ENCODE measurements at places on chromosomes 13 and 19. TPM values are rescaled to one million over a fixed set of nuclear protein-coding genes. Genes with fewer than 3 reads are reported as not detected.

- no peak for DNase-seq
Observed at GRCh38 chr19:33574824-33575223, 46.9 kb upstream of the CHST8 start.

GRCh38 chr13:73171271-73171682 lies 112.5 kb downstream of the KLF5 start:
- peak; percentile 86 for DNase-seq

GRCh38 chr13:97250560-97250959 lies 28.4 kb downstream of the MBNL2 start:
- no peak for DNase-seq

DNA sequence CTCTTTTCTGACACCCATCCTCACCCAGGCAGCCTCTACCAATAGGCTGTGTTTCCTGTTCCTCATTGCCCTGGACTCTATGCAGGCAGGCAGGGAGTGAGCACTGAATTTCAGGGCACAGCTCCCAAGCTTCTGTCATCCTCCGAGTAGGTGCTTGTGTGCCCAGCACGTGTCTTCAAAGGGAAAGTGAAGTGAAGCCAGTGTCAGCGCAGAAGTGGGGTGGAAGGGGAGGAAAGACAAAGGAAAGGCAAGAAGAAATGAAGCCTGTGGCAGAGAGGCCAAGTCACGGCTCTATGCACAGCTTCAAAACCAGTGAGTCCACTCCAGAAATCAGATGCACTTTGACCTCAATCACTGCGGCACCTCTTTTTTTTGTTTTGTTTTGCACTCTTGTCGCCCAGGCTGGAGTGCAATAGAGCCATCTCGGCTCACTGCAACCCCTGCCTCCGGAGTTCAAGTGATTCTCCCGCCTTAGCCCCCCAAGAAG lies 16.9 kb downstream of the CEBPA start:
- no peak for DNase-seq

DNA sequence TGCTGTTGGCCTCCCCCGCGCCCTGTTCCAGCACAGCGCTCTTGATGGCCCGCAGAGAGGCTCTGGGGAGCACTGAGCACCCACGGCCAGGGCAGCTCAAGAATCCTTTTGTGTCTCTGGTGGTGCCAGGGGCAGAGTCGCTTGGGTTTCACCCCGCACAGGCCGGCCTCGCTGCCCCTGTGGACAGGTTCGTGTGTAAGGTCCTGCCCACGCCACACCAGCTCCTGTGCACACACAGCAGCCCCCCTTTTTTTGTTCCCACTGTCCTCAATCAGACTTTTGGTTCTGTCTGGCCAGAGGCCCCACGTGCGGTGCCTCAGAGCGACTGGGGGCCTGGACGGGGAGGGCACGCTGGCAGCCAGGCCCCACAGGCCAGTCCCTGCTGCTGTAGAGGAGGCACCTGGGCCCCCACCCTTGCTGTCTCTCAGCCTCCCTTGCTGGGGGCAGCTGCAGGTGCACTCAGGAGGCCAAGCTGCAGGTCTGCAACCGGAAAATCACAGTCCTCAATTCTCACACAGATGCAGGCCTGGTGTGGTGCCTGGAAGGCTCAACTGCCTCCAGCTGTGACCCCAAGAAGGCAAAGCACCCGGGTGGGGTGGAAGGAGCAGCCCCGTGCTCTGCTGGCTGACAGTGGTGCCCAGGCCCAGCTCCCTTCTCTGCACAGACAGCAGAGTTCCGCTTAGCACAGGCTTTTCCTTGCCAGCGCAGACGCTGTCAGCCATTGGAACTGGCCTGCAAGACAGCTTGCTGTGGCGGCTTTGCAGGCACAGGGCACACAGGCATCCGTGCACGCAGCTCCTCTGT lies 12.6 kb upstream of the F7 start:
- no peak for DNase-seq

DNA sequence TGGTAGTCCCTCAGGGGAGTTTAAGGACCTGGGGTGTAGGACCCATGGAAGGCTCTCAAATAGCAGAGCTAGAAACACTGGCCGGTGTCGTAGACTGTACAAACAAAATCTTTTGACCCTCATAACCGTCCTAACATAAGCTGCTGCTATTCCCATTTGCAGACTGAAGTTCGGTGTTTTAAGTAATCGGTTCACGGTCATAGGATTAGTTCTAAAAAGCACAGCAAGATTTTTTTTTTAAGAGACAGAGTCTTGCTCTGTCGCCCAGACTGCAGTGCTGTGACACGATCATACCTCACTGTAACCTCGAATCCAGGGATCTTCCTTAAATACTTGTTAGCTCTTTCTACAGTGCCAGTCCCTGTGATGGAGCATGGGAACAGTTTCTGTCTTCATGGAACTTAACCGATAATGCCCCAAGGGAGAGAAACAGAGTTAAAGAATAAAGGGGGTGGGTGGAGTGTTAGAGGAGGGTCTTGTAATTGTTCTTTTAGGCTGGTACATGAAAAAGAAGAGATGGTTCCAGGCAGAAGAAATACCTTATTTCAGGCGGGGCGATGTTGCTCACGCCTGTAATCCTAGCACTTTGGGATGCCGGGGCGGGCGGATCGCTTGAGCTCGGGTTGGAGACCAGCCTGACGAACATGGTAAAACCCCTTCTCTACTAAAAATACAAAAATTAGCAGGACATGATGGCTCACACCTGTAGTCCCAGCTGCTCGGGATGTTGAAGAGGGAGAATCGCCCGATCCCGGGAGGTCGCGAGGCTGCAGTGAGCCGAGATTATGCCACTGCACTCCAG lies 475 bp upstream of the ZC3H4 start:
- DNase-seq: no peak

DNA sequence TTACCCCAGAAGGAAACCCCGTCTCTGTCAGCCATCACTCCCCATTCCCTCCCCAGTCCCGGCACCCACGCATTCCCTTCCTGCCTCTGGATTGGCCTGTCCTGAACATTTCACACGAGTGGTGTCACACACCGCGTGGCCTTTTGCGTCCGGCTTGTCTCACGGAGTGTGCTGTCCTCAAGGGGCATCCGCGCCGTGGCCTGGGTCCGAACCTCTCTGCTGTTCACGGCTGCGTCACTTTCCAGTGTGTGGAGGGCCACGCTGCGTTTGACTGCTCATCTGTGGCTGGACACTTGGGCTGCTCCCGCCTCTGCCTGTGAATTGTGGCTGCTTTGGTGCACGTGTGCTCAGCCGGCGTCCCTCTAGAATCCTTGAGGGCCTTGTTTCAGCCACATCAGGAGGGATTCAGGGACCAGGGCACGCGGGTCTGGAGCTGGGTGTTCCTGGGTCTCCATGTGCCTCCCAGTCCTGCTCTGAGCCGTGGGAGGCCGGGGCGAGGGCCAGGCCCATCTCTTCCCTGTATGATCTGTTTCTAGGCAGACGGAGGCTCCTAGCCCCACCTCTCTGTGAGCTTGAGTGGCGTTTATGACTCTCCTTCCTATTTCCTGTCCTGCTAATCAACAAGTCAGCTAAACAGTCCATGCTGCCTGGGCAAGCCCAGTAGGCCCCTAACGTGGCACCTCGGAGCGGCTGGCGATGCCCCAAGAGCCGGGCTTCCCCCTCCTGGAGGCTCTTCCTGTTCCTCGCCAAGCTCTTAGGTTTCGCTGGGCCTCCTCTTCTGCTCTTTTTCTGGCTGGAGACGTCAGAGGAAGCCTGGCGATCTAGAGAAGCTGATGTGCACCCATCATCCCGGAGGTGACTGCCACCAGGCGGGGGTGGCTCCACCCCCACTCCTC lies 8.1 kb downstream of the STK11 start:
- DNase-seq: peak; percentile 80

DNA sequence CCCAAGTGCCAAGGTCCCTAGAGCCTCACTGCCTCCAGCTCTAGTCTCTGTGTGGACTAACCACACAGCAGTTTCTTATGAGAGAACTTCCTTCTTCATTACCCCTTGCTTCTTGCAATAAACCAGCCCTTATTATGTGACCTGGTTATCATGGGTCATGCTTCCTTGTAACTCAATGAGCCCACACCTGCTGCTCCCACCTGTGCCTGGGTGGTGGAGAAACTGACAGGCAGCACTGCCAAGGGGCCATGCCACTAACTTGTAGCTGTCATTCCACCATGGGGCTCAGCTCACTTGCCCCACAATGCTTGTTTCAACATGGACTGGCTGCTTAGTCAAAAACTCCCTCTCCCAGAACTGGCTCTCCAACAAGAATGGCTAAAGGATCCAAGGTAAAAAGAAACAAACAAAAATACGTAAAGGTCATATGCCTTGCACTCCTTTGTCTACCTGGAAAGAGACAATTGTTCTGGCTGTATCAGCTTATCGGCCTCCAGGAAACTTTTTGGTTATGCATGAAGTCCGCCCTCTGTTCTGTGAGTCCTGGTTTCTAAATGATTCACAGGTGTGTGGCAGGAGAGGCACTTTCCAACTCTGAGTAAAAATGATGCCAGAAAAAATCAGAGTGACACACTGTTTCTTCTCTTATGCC lies 446.4 kb downstream of the COG6 start:
- no peak for DNase-seq

GRCh38 chr19:32570081-32570785 lies 10.8 kb upstream of the PDCD5 start:
- peak; percentile 82 for DNase-seq

DNA sequence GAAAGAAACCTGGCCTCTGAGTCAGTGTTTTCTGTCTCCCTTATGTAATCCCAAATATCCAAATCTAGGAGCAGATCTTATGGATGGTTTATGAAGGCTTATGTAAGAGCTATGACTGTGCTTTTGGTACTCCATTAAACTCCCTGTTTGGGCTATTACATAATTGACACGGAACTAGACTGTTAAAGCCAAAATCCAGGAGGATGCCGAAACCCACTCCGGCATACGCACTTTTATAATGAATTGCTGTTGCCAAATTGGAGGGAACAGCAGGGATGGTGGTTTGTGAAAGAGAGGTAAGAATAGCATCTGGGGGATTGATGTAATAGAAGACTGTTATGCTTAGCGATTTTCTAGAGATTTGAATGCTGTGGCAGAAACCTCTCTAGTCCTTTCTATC lies 2.0 kb downstream of the MTUS2 start:
- DNase-seq: no peak

DNA sequence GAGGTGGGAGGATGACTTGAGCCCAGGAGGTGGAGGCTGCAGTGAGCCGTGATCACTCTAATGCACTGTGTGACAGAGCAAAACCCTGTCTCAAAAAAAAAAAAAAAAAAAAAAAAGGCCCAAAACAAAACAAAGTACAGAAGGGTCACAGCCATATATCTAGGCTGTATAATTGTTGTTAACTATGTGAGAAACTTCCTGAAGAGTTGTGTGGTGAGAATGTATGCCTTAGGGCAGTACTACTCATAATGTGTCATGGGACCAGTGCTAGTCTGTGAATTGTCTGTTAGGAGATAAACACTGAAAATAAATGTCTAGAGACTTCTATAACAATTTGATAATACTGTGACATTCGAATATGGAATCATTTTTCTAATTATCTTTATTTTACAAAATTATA lies 43.1 kb downstream of the PAN3 start:
- DNase-seq: no peak

DNA sequence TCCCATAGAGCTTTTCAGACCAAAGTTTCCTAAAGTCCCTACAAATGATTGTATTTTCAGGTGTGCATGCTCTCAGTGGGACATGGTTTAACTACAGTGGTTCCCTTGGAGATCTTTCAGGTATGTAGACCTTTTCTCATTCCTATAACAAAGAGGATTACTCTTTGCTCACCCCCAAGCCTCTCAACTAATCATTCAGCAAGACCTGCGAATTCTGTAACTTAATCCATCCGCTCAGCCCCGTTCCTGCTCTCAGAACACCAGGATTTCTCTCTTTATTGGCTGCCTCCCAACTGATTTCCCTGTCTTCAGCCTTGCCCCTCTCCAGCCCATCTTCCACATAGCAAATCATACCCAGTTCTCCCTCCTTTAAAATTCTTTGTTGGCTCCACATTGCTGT lies 253.6 kb downstream of the MTUS2 start:
- DNase-seq: no peak

GRCh38 chr13:111948811-111949210 lies 118.1 kb upstream of the SOX1 start:
- no peak for DNase-seq

DNA sequence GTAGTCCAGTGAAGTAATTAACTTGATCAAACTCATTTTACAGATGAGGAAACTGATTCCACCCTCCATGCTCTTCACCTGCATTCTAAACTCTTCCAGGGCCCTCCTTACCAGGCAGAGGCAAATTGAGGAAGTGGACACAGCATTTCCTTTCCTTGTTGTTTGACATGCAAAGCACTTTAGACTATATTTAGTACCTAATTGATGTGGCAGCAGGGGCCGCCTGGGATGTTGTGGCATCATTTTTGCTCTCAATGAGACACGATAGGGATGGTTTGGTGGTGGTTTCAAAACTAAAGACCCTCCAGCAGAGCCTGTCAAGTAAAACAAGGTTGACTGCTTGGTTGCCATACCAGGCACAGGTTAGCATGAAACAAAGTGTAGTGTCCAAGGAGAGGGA lies 7.9 kb downstream of the SIPA1L3 start:
- DNase-seq: no peak

GRCh38 chr13:20585371-20585770 lies 18.4 kb downstream of the IFT88 start:
- no peak for DNase-seq

GRCh38 chr13:113155201-113155600 lies 3.2 kb upstream of the PROZ start:
- DNase-seq: no peak

GRCh38 chr19:49468746-49469447 lies 5.1 kb upstream of the FLT3LG start:
- peak; percentile 94 for DNase-seq

GRCh38 chr19:18430417-18431144 lies 7.4 kb downstream of the ISYNA1 start:
- no peak for DNase-seq

DNA sequence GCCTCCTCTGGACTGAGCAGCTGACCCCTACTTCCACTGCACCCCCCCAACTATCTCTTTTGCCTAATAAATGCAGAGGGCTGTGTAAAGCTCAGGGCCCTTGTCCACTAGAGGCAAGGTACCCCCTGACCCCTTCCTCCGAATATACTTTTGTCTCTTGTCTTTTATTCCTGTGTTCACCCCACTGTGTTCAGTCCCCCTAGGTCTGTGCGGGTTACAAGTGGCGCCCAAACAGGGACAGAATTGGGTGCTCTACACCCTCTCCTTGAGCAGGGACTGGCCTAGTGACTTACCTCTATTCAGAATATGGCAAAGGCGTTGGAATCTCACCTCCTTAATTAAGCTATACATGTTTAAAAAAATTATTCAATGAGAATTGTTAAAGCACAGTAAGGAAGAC lies 15.0 kb downstream of the ZNF350 start:
- DNase-seq: peak; percentile 17

Gene ZNF763
- 1.3 TPM for polyA plus RNA-seq

Gene LILRA1
- 0.25 TPM for polyA plus RNA-seq

Gene APOC4
- polyA plus RNA-seq: not detected

Gene KIR3DL2
- not detected for polyA plus RNA-seq

Gene C13orf46
- 17.6 TPM for polyA plus RNA-seq

Gene SIGLEC8
- 1.1 TPM for polyA plus RNA-seq

Gene PSG6
- polyA plus RNA-seq: not detected

Gene ZNF470
- polyA plus RNA-seq: 1.4 TPM
